ENCODE measurements at places on chromosomes 1 and 21.
A peak's percentile ranks its signal among the peaks of the same experiment; 100 is the strongest.

GRCh38 chr1:202286622-202287097, 55.1 kb downstream of the UBE2T start:
- peak; percentile 42 for DNase-seq

GRCh38 chr1:159091607-159092031, 15.1 kb upstream of the AIM2 start:
- DNase-seq = no peak

DNA sequence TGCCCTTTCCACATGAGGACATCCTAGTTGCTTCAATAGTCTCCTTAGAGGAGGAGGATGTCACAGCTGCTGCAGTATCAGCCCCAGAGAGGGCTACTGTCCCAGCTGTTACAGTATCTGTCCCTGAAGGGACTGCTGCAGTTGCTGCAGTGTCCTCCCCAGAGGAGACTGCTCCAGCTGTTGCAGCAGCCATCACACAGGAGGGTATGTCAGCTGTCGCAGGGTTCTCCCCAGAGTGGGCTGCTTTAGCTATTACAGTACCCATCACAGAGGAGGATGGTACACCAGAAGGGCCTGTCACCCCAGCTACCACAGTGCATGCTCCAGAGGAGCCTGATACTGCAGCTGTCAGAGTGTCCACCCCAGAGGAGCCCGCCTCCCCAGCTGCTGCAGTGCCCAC, 78.5 kb upstream of the BMP8A start:
- DNase-seq = no peak

DNA sequence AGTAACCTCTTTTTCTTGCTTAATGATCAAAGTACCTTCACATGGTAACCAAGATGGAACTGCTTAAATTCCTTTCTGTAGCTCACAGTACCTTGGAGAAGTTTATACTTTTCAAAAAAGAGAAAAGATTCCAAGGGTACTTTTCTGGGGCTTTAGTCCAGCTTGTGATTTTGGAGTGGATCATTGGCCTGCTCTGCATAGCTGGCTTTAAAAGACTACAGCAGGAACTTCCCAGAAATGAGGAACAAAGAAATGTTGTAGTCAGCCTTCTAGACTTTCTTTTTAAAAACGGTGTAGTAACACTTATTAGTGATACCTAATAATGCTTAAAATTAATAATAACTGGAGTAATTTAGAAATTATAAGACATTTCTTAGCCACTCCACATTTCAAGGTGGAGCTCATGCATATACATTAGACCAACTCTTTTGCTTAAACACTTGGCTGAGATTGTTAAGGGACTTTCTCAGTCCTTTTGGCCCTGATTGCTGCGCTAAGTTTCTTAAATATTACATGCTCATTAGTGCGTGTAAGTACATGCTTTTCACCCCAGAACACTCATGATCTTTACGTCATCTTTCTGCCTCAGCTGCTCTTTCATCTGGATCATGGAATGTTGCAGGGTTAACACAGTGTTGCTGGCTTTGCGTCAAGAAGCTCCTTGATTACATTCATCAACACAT, 57.3 kb downstream of the SDCCAG8 start:
- peak; percentile 4 for DNase-seq

GRCh38 chr1:200753650-200754198, 15.0 kb downstream of the CAMSAP2 start:
- no peak for DNase-seq

DNA sequence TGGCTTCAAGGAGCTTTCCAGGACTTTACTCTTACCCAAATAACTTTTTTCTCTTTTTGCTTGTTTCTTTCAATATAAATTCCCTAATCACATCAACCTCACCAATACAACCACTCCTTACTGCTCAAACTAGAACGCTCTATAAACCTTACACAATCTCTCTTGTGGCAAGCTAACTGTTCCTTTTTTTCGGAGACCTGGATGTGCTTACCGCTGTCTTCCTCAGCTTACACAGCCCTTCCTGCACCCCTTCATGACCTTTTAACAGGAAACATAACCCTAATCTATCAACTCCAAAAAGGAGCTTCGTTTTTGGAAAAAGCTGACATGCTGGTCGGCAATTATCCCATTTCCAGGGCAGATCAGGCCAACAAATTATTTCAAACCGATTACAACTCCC, 24.1 kb upstream of the SLC2A5 start:
- no peak for DNase-seq

- no peak for DNase-seq
Observed at GRCh38 chr1:53835491-53835890, 2.6 kb downstream of the NDC1 start.

DNA sequence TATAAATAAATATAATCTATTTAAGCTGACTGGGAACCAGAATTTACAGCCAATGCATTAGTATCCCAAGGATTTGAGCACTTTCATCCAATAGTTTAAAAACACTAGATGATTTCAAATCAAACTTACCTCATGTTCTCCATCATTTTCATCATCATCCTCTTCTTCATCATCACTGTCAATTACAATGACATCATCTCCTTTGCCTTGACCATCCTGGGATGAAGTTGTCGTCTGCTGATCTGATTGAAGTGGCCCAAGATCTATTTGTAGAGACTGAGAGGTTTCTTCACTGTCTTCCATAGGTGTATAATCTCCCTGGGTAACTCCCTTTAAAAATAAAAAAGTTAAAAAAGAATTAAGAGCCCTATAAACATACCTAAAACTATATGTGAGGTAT, 47.7 kb downstream of the TPR start:
- no peak for DNase-seq

GRCh38 chr1:32972814-32973428, 8.3 kb upstream of the RNF19B start:
- DNase-seq = peak; percentile 64

DNA sequence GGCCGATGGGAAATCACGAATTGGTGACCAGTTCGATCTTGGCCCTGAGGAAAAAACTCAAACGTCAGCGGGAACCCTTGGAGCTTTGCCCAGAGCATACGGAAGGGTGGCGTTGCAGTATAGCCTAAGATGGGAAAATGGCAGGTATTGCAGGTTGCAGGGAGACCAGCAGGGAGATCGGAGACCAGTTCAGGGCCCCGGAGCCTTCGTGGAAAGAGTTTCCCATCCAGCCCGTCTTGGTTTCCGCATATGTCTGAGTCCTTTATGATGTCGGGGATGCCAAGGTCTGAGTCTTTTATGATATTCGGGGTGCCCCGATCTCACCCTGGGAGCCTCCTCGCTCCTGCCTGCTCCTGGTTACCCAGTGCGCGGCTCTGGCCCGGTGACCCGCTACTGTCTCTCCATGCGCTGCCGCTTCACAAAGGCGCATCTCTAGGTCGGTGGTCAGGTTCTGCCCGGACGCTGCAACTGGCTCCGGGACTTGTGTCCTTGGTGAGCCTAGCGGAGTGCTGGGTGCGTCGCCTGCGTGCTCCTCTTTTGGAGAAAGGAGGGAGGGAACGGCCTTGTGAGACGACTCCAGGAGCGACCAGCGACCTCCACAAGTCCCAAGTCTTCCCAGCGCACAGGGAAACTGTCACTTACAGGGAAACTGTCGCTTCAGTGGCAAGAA, 94.2 kb downstream of the PRKAB2 start:
- no peak for DNase-seq

GRCh38 chr21:33945652-33946270, 30.2 kb upstream of the ATP5PO start:
- DNase-seq = no peak

GRCh38 chr1:45620588-45621500, 3.0 kb downstream of the CCDC17 start:
- no peak for DNase-seq

- DNase-seq = no peak
Observed at GRCh38 chr1:20480951-20481617, 4.9 kb downstream of the CAMK2N1 start.

DNA sequence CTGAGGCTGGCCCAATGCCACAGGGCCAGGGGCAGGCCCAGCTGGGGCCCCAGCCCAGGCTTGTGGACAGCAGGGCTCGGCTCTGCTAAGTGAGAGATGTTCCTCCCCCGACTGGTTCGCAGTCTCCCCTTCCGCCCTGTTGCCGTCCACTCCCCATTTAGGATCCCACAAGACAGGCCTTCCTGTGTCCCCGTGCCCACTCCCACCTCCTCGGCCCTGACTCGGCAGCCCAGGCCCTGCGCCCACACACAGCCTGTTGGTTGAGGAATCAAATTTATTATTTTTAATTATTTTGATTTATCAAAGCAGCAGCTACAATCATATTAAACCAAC, 78.4 kb downstream of the CASZ1 start:
- no peak for DNase-seq

DNA sequence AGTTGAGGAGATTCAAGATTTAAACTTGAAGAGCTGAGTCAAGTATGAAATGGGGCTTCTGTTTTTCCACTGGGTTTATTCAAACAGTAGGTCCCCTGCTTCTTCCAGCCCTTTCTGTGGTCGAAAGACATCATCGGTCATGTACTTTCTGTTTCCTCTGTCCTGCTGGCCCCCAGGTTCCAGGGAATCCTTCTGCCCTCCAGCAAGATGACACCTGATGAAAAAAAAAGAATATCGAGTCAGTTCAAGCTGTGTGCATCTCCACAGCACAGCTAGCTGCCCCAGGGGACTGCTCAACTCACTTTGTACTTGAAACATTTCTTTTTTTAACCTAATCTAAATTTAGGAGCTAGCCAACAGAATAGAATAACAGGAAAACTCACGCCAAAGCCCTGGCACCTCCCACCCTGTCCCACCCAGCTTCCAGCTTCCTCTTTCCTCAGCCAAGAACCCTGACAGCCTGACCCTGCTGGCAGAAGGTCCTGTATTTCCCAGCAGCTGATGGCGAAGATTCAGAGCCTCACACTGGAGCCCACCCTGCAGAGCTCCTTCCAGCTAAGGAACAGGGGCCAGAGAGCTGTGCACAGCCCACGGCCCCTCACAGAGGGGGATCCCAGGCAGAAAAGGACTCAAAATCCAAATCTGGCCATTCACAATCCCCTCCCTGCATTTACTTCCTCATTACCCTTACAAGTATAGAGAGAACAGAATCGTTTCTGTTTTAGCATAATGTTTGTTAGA, 176.5 kb downstream of the PSMG1 start:
- no peak for DNase-seq

- no peak for DNase-seq
Observed at GRCh38 chr21:42466700-42467099, 29.3 kb downstream of the RSPH1 start.

GRCh38 chr1:59279645-59280044, 17.2 kb upstream of the FGGY start:
- no peak for DNase-seq

GRCh38 chr21:29083306-29083705, 9.9 kb upstream of the CCT8 start:
- DNase-seq = no peak

DNA sequence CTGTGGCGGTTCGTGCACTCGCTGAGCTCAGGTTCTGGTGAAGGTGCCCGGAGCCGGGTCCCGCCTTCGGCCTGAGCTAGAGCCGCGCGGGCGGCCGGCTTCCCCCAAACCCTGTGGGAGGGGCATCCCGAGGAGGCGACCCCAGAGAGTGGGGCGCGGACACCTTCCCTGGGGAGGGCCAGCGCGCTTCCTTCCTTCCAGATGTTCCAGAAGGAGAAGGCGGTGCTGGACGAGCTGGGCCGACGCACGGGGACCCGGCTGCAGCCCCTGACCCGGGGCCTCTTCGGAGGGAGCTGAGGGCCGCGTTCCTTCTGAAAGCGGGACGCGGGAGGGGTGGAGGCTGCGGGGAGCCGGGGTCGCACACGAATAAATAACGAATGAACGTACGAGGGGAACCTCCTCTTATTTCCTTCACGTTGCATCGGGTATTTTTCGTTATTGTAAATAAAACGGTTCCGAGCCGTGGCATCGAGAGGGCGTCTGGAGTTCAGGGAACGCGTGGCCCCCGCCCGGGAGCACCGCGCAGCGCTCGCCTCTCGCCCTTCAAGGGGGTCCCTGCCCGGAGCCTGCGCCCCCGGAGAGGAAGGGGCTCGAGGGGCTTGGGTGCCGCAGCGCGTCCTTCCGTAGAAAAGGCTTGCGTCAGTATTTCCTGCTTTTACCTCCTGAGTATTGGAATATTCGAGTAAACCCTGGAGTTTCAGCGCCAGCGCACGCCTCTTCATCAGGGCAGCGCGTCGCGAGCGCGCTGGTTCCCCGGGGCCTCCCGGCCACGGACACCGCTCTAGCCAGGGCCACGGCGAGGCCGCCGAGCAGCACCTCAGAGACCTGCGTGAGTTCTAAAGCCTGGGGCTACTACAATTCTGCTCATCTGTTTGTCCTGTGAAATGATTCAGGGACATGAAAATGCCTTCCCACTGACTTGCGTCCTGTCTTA, 11.5 kb downstream of the YBEY start:
- DNase-seq = no peak

DNA sequence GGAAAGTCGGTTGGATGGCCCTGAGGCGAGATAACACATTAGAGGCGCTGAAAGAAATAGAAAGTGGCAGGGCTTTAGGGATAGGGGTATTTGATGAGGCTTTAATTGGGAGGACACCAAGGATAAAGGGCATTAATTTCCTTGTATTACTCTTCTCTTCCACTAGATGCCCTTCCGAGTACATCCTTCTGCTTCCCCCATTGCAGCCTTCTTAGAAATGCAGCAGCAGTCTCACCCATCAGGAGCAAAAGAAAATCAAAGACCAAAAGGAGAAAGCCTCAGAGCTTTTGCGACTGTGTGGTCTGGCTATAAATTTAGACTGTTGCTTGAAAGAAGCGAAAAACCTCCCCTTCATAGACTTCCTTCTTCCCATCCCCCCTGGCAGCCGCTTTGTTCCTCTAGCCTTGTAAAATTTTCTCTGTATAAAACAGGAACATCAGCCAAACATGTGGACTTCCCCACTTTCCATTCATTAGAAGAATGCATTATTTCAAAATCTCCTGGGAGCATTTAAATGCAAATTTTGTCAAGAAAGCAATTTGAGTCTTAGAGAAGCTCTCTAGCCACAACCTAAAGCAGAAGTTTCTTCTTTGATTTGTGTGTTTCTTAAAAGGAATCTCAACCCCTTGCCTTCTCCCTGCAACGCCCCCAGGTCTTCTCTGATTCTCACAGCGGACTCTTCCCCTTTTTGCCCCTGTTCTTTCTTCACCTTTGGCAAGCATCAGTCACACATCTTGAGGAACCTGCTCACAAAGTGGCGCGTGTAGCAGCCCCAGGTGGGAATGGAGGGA, 76.6 kb downstream of the NDUFS5 start:
- peak; percentile 80 for DNase-seq
